ENCODE measurements at places on chromosomes 1 and 21.

DNA sequence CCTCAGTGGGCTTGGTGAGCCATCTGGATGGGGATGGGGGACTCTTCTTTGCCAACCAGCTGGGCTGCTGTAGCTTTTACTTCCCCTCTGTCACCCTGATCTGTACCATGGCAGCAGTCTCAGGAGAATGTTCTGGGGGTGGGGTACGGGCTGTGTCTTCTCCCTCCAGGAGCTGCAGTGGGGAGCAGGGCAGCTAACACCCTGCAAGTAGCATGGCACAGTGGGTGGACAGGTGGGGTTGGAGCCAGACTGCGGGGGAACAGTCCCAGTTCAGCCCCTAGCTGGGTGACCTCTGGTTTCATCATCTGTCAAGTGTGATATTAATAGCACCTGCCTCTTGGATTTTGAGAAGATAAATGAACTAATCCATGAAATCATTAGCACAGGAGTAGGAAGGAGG, 3.1 kb downstream of the NFASC start:
- DNase-seq = no peak

DNA sequence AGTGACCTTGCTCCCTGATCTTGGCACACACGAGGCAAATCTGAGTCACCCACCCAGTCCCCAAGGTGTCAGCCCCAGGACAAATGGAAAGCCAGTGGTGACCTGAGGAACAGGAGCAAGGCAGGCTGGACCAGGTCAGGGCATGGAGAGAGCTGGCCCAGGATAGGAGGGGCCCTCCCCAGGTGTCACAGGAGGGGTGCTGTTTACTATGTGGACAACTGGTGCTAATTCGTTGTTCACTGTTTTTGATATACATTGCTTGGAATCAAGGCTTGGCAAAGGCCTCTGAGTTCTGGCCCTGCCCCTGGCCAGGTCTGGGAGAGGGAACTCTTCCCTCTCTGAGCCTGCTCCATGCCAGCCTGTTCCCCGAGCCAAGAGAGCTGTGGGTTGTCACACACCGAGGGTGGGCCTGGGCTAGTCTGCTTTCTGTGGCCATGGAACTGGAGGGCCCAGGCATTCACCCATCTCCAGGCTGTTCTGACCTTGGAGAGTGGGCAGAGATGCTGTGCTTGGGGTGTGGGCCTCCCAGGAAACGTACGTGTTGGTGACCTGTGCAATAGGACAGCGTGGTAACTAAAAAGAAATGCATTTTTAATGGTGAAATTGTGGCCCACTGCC, 41.8 kb downstream of the CRYAA start:
- no peak for DNase-seq

DNA sequence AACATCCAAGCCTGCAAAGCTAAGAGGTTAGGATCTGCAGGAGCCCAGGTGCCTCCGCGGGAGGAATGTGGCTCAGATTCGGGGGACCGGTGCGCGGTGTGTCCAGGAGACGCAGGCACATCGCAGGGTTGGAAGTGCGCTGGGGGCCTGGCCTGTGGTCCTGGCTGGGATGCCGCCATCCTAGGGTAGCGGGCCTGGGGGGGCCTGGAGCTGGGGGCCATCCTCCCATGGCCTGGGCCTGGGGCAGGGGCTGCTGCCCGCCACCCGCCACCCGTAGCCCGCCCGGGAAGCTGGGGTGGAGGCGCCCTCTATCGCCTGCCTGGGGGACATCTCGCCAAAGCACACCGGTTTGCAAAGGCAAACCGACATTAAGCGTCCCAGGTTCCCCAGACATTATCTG, 170.6 kb upstream of the ARHGEF16 start:
- DNase-seq = no peak

DNA sequence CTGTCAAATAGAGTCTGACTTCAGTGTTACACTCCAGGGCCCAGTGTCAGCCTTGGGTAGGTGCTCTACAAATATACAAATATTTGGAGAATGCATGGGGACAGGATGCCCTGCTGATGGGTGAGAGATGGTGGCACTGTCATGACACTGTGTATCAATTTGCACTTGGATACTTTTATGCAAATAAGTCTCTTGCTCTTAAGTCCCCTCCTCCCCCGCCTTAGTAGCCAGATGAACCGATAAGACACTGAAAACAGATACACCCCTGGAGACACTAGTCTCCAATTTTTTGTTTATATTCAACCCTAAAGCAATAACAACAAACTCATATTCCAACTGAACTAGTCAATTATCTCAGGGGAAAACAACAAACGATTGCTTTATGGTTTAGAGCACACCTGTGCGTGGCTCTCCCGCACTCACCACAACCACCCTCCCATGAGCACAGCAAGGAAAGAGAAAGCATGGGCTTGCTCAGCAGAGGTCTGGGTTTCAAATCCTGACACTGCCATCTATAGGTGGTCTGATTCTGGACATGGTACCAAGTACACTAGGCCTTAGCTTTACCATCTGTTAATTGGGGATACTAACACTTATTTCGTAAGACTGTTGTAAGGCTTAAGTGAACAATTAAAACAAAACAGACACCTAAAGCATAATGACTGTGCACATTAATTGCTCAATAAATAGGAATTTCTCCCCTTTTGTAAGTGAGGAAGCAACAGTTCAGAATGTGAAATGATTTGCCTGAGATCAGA, 50.3 kb downstream of the HIVEP3 start:
- no peak for DNase-seq

Data from right renal cortex interstitium (tissue), 3 donors.